ACHN (cell line): ENCODE measurements at places on chromosomes 13 and 19.
A peak's percentile ranks its signal among the peaks of the same experiment; 100 is the strongest.

DNA sequence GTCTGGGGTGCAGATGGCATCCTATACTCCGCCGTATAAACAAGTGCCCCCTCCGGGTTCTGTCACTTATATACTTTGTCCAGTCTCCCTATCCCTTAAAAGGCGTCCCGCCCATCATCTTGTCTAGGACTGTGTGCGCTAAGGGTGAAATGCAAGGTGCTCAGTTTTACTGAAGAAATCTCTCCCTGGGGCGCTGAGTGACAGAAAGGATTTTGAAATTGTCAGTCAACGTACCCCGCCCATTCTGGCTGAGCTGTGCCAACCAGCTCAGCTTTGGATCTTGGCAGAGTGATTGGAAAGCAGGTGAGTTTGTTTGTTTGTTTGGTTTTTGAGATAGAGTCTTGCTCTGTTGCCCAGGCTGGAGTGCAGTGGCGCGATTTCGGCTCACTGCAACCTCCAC, 4.1 kb upstream of the TMEM161A start:
- DNase-seq: no peak

DNA sequence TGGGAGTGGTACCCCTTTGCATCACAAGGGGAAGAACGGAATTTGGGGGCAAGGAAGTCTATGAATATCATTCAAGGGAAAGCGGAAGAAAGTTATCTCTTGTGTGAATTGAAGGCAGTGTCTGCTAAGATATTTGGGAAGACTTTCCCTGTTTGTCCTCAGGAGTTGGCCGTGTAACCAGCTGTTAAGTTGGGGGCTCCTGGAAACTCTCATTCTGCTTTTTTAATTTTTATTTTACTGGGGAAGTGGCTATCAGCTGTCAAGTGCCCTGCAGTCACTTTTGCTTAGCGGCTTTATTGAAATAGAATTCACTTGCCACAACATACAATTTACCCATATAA, 2.9 kb downstream of the UPF1 start:
- no peak for DNase-seq

GRCh38 chr19:33393286-33394005, 19.9 kb downstream of the CEBPG start:
- DNase-seq: no peak

DNA sequence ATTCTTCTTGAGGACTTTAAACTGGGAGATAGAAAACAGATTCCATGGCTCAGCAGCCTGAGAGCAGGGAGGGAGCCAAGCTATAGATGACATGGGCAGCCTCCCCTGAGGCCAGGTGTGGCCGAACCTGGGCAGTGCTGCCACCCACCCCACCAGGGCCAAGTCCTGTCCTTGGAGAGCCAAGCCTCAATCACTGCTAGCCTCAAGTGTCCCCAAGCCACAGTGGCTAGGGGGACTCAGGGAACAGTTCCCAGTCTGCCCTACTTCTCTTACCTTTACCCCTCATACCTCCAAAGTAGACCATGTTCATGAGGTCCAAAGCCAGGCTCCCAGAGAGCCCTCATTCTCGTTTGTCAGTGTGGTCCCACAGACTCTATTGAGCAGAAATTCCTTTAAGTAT, 8.1 kb downstream of the N4BP2L1 start:
- DNase-seq: no peak

DNA sequence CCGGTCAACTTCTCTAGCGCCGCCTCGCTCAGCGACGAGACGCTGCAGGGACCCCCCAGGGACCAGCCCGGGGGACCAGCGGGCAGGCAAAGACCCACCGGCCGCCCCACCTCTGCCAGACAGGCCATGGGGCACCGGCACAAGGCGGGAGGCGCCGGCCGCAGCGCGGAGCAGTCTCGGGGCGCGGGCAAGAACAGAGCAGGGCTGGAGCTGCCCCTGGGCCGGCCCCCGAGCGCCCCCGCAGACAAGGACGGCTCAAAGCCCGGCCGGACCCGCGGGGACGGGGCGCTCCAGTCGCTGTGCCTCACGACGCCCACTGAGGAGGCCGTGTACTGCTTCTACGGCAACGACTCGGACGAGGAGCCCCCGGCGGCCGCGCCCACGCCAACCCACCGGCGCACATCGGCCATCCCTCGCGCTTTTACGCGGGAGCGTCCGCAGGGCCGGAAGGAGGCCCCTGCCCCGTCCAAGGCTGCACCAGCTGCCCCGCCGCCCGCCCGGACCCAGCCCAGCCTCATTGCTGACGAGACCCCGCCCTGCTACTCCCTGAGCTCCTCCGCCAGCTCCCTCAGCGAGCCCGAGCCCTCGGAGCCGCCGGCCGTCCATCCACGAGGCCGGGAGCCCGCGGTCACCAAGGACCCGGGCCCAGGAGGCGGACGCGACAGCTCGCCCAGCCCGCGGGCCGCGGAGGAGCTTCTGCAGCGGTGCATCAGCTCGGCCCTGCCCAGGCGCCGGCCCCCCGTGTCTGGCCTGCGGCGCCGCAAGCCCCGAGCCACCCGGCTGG, 11.3 kb downstream of the C19orf25 start:
- no peak for DNase-seq

DNA sequence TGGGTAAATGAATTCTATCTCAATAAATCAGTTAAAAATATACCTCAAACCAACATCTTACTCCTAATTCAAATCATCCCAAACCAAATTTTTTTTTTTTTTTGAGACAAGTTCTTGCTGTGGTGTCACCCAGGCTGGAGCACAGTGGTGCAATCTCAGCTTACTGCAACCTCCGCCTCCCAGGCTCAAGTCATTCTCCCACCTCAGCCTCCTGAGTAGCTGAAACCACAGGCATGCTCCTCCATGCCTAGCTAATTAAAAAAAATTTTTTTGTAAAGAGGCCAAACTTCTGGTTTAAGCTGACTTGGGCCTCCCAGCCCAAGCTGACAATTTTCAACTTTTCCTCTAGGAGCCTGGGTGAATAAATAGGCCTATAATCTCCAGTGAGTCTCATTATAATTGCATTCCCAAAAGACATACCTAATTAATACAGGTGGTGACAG, 22.1 kb upstream of the OLFM2 start:
- no peak for DNase-seq

- no peak for DNase-seq
Measured at GRCh38 chr19:4342314-4342614, 1.1 kb upstream of the MPND start.

DNA sequence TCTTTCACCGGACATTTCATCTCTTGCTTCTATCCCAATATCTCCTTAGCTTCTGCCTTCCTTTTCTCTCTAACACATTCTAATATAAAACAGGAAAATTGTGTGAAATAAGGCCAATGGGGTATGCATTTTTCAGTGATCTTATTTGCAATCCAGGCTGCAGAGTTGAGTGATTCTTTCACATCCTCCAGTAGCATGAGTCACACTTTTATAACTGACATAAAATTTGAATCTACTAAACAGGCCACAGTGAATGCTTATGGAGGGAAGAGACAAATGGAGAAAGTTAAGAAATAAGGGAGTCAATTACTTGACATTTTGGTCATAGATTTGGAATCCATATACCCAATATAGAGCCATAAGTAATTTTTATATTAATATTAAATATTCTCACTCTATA, 1037.0 kb upstream of the SPRY2 start:
- peak; percentile 27 for DNase-seq

DNA sequence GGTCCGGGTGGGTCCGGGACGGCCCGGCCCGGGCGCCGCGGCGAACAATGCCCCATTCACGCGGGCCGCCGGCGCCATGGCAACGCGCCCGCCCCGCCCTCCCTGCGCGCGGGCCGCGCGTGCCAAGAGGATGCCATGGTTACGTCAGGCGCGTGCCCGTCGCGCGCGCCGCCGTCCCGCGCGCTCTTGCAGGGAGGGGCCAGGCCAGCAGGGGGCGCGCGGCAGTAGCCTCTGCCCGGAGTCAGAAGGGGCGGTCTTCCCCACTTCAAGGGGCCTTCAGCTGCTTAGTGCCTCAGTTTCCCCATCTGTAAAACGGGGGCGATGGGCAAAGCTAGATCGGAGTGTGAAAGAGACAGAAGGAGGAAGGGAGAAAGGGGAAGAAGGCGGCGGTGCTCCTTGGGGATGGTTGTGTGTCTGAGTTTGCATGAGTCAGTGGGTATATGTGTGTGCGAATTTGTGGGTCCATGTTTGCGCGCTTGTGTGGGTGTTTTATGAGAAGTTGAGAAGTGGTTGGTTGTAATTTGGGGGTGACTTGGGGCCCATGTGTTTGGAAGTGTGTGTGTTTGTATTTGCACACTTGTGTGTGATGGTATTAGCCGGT, 11.6 kb upstream of the NFIX start:
- DNase-seq: peak; percentile 74

- DNase-seq: peak; percentile 41
Measured at GRCh38 chr13:80339912-80340650, 845 bp downstream of the SPRY2 start.

GRCh38 chr19:50501186-50501567, 9.8 kb downstream of the JOSD2 start:
- no peak for DNase-seq

DNA sequence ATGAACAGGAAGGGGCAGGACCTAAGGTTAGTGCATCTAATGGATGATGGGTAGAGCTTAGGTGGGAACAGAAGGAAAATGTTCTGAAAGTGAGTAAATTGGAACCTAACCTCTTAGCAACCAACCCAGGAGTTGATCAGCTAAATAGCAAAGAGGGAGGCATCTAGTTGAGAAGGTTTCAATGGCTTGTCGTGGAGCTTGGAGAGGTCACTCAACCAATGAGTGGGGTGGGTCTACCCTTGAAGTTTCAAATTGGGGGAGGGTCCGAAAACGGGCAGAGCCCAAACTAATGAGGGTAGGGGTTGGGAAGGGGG, 5.7 kb upstream of the SHKBP1 start:
- DNase-seq: no peak

DNA sequence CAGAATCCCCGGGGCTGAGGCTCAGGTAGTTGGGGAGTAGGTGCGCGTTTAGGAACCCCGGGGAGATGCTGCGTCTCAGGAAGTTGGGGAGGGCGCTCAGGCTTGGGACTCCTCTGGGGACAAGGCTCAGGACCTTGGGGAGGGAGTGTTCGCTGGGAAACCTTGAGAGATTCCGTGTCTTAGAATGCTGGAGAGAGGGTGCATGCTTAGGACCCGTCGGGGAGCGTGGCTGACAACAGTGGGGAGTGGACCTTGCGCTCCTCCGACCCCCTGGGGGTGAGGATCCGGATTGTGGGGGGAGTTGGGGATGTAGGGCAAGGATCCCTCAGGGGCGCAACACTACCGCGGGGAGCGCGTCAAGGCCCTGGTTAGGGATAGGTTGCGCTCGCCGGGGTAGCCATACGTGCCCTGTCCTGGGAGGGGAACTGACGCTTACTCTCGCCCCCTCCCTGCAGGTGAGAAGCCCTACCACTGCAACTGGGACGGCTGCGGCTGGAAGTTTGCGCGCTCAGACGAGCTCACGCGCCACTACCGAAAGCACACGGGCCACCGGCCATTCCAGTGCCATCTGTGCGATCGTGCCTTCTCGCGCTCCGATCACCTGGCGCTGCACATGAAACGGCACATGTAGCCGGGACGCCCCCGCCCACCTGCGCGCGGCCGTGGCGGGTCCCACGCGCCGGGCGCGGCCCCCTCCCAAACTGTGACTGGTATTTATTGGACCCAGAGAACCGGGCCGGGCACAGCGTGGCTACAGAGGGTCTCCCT, 2.0 kb downstream of the KLF2 start:
- DNase-seq: no peak

GRCh38 chr13:83730674-83731073, 151.6 kb downstream of the SLITRK1 start:
- no peak for DNase-seq

DNA sequence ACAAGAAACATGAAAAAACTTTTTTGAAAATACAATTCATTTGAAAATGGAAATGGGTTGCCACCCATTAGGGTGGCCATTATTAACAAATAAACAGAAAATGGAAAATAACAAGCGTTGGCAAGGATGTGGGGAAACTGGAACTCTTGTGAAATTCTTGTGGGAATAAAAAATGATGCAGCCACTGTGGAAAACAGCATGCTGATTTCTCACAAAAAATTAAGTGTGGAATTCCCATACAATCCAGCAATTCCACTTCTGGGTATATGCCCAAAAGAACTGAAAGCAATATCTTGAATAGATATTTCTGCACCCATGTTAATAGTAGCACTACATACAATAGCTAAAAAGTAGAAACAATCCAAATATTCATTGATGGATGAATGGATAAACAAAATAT, 165.2 kb downstream of the DCLK1 start:
- DNase-seq: no peak

GRCh38 chr19:56603829-56604228, 8.7 kb downstream of the ZNF71 start:
- DNase-seq: no peak
